ENCODE measurements at places on chromosomes 2 and 18.

DNA sequence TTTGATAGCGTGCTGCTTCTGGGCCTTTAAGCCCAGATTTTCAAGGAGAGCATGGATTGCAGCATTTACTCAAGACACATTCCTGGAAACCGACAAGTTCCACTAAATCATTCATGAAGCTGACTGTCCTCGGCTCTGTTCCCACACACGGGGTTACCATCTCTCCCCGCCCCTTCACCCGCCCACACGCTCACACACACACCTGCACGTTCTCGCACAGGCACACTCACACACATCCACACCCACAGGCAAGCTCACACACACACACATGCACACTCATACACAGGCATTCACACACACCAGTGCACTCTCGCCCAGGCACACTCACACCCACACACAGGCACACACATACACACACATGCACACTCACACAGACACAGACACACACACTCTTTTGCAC, 150.0 kb upstream of the AGAP1 start:
- no peak for DNase-seq

GRCh38 chr2:22894761-22895160, 490.2 kb upstream of the KLHL29 start:
- DNase-seq = no peak

- DNase-seq = no peak
These were observed at the start of gene DQX1 for GRCh38 chr2:74525717-74526648. Gene DQX1 (minus strand): TSS chr2:74526231. CDS start chr2:74525729, 502 bp downstream.

- no peak for DNase-seq
These were observed 833 bp downstream of the EPB41L5 start for GRCh38 chr2:120013597-120014223.

DNA sequence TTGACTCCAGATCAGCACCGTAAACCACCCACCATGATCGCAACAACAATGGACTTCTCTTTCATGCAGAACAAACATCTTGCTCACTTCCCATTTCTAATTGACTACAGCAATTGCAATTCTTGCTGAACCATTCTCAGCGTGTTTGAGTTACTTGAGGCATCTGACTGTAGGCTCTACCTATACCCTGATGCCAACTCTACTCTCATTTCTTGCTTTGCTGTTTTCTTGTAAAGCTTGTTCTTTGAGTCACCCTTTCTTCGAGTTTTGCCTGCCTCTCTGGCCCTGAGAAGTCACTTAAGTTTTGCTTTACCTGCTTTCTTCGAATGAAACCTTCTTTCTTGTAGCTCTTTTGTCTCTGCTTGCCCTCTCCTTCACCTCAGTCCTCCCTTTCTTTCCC, 160.5 kb upstream of the RND3 start:
- no peak for DNase-seq

GRCh38 chr2:127911737-127912136, 26.0 kb upstream of the AMMECR1L start:
- no peak for DNase-seq

GRCh38 chr2:223619486-223620129, 17.4 kb upstream of the SCG2 start:
- DNase-seq = no peak

DNA sequence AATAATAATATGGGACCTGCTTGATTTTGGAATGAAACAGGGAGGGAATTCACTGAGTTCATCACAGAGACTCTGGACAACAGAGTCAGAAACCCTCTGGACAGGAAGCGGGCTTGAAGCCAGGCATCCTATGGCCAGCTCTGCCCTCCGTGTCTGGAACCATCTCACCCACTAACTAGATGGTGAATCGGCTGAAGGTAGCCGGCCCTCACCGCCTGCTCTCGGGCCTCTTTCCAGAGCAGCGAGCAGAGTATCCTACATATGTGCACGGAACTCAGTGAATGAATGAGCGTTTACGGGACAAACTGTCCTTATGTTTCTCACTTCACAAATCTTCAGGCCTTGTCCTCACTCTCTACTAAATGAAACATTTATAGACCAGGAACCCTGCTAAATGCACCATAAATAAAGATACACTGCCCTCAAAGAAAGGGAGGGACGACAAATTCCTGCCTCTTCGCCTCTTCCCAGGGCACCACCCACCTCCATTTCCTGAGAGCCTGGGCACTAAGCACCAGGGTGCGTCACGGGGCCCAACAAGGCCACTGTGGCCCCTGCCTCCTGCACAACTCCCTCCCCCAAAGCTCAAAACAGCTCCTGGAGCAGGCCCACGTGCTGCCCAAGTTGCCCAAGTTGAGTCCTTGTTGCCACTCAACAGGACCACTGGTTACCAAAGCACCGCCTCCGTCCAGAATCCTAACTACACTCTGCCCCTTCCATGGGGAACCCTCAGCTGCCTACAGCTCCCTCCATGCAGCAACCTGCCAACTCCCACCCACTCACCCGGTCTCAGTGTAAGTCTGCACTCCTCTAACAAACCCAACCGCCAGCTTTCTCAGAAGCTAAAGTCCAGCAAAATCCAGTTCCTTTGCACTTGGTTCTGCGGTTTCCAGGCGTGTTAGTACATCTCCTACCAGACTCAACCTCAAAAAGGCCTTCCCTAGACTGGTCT, 1.7 kb downstream of the TBC1D8 start:
- DNase-seq = no peak

GRCh38 chr2:1041012-1041805, 90.6 kb downstream of the SNTG2 start:
- DNase-seq = no peak

Measured in right lung (tissue), 10 donors.